H7 (cell line): ENCODE measurements at places on chromosomes 1 and 21. TPM values are rescaled to one million over a fixed set of nuclear protein-coding genes. Genes with fewer than 3 reads are reported as not detected.

GRCh38 chr1:183318433-183318832 lies 99.7 kb downstream of the NMNAT2 start:
- DNase-seq: peak; percentile 68

The SPATA21 gene
- total RNA-seq: 0.07 TPM in 1 of 2 replicates, not detected in the other

GRCh38 chr1:241816008-241816407 lies 32.0 kb upstream of the EXO1 start:
- DNase-seq: no peak

The CHD5 gene
- 0.78 and 0.83 TPM in 2 replicates for total RNA-seq

GRCh38 chr1:183590244-183591191 lies at the start of gene NCF2:
NCF2 (minus strand) TSS chr1:183590459; CDS start chr1:183590329, 130 bp downstream.
- no peak for DNase-seq

GRCh38 chr1:197618061-197618460 lies 157.2 kb downstream of the DENND1B start:
- no peak for DNase-seq

The SMYD3 gene
- 25.6 and 31.0 TPM in 2 replicates for total RNA-seq

DNA sequence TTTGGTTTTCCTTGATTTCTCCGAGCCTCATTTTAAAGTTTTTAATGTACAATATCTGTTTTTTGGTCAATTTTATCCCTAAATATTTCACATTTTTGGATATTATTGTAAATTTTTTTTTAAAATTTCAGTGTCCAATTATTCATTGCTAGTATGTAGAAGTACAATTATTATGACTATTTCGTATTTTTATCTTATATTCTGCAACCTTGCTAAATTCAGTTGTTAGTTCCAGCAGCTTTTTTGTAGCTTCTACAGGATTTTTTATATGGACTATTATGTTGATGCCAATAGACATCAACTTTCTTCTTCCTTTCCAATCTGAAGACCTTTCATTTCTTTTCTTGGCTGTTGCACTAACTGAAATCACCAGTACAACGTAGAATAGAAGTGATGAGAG lies 4.1 kb upstream of the PLA2G2F start:
- DNase-seq: no peak

GRCh38 chr1:184310157-184310819 lies 76.5 kb upstream of the C1orf21 start:
- no peak for DNase-seq

The CELA3A gene
- not detected in 2 replicates for total RNA-seq

DNA sequence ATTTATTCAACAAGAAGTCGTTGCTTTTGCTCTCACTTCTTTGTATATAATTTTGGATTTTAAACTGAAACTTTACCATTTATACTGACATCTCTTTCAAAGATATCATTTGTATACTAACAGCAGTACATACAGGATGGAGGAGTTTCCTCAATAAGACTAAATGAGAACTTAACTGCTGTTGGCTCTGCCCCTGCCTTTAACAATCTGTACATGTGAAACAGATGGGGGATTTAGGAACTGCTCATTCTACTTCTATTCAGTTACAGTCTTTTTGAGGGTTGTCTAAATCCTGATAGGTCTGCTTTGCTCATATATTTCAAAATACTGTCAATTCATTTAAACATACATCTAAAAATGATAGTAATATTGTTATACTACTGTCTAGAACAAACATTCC lies 663.2 kb downstream of the ADGRL2 start:
- DNase-seq: no peak

DNA sequence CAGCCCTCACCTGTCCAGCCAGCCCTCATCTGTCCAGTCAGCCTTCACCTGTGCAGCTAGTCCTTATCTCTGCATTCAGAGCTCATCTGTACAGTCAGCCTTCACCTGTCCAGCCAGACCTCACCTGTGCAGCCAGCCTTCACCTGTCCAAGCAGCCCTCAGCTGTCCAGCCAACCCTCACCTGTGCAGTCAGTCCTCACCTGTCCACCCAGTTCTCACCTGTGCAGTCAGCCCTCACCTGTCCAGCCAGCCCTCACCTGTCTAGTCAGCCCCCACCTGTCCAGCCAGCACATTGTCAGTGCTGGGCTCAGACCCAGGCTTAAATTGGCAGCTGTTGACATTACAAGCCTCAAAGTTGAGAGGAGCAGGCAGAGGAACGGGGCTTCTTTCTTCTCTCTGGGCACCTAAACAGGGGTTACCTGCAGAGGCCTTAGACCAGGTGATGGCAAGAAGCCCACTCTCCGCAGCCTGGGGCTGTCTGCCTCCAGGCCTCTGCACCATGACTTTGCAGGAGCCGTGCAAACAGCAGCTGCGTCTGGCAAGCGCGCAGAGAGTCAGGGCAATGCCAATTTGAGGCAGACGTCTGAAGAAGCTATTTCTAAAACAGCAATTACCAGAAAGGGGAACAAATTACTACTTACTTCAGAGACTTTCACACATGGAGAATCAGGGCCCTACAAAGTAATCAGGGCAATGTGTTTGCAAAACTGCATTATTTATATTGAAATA lies 506.1 kb downstream of the NPHP4 start:
- no peak for DNase-seq

- DNase-seq: no peak
Observed at GRCh38 chr1:227451954-227452353, 111.4 kb upstream of the ZNF678 start.

DNA sequence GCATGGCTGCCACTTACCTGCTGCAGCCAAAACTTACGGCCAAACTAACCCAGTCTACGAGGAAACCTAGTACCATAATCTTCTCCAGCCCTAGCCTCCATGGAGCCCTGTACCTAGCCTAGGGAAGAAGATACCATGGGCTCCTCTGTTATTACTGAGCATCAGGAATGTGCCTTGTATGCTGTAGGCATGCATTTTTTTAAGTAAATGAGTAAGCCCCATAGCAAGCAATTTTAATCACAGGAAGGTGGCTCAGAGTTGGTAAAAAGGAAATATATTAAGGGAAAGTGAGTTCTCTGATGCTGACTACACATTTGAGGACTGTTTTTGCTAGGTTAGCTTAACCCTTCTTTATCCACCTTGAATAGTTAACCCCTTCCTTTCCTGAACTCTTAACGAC lies 21.2 kb downstream of the NFASC start:
- DNase-seq: no peak

The CYP4A22 gene
- not detected in 2 replicates for total RNA-seq

The SFN gene
- 7.5 and 11.3 TPM in 2 replicates for total RNA-seq

GRCh38 chr21:31107871-31108270 lies 69.6 kb upstream of the KRTAP19-8 start:
- no peak for DNase-seq

GRCh38 chr1:187465441-187465840 lies 636.7 kb downstream of the PLA2G4A start:
- no peak for DNase-seq

The RIMKLA gene
- total RNA-seq: 1.1 and 2.7 TPM in 2 replicates

DNA sequence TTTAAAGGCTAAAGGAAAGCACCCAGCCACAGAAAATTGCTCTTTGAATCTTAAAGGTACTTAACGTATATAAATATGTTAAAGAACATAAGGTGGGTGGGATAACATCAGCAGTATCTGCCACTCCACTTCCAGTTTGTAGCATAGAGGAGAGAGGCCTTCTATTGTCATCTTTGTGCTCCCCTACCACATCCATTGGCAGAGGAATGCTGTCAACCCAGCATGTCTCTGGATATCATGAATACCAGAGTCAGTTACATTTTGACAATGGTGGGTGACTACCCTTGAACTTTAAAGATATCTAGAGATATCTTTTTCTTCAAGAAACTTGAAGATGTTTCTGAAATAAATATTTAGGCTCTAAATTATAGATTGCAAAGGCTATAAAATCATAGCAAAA lies 283.2 kb upstream of the LRRC7 start:
- no peak for DNase-seq

The SV2A gene
- 40.3 and 42.3 TPM in 2 replicates for total RNA-seq

DNA sequence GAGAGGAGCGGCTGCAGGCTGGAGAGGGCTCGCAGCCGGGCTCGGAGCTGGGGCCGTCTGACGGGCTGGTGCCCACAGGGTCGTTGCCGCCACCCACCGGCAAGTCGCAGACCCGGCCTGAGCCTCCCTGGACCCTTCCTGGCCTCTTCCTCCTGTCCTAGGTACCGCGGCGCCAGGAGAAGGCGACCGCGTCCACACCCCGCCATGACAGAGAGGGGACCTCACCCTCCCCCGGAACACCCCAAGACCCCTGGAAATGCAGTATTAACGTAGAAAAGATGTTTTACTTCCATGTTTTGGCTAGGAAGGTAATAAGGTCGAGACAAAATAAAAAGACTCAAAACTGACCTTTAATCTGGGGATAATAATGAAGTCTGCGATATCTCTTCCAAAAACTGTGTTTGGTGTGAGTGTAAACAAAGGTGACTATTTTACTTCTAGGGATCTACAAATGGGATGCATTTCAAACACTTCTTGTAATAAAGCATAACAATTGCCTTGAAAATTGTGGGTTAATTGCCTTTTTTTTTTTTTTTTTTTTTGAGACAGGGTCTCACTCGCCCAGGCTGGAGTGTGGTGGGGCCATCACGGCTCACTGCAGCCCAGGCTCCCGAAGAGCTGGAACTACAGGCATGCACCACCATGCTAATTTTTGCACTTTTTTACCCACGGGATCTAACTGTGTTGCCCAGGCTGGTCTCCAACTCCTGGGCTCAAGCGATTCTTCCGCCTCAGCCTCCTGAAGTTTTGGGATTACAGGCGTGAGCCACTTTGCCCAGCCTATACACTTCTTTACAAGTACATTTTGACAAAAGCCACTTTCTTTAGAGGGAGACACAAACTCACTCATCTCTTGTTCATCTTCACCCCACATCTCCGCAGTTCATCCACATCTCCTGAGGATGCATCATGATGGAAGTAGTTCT lies 838 bp upstream of the RSRP1 start:
- DNase-seq: no peak

DNA sequence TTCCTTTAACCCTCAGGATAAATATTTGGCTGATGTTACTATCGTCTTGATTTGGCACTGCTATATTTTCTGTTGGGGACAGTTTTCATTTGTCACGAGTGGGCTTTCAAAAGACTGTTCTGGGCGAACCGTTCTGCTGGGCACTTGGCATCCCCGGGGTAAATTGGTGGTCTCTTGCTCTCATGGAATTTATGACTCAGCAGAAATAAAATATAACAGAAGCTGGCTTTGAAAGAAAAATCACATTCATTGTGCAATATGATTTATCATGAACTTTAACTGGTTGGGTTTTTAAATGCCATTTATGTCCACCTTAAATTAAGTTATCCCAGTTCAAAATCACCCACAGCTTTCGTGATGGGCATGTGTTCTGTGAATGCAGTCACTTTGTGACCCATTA lies 147.3 kb downstream of the KAZN start:
- DNase-seq: no peak

GRCh38 chr1:28200234-28200873 lies 23.9 kb upstream of the PTAFR start:
- DNase-seq: no peak

DNA sequence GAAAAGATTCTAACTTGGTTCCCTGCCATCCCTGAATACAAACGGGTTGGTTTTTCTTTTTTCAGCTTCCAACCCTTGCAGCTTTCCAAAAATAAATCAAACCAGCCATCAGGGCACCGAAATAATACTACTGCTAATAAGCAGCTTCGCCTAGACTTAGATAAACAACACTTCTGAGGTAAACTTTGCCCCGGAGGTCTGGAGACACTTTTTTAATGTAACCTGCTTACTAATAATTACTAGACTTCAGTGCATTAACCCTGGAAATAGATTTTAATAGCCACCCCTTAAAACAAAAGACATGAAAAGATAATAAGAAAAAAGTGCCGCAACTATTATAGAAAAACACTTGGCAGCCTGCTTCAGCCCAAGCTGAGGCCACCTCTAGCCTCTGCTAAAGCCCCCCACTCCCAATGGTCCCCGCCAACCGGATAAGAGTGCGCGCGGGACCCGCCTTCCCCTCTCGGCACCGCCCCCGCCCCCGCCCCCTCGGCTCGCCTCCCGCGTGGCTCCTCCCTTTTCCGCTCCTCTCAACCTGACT lies 405 bp upstream of the GADD45A start:
- DNase-seq: no peak

DNA sequence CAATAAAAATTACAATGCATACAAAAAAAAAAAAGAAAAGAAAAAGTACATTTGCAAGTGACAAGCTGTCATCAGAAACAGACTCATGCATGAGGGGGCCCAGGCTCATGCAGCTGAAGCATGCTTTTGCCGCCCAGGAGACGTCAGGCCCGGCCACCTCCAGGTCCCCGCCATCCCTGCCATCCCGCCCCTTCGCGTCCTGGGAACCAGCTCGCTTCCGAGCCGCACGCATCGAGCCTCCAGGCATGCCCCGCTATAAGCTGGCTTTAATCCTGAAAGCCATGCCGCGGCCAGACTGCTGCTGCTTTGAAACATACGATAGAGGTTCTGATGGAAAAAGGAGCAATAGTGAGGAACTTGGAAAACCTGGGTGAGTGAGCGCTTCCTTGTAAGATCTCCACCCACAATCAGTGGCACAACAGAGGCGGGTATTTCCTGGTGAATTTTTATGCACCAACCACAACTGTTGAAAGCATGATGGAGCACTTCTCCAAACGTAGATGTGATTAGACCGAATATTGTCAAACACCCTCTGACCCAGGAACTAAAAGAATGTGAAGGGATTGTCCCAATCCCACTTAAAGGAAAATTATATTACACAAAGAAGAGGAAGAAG lies 113.7 kb downstream of the FAF1 start:
- no peak for DNase-seq

GRCh38 chr1:162210196-162210595 lies 140.7 kb downstream of the NOS1AP start:
- DNase-seq: no peak

DNA sequence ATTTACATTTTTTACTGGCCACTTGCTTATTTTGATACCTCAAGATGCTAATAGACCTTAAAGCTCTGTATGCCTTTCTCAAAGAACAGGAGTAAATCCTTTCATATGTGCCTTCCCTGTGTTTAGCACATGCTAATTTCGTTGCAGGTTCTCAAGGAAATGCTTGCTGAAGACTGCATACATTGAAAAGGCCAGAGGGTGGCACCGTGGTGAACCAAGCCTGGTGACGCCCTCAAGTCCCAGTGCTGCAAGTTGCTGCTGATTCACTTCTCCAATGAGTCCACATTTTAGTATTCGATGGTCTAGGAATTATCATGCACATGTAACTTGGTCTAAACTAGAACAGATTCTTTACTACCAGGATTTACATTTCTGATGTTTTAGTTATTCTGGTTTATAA lies 94.1 kb downstream of the CLDN17 start:
- peak; percentile 22 for DNase-seq

DNA sequence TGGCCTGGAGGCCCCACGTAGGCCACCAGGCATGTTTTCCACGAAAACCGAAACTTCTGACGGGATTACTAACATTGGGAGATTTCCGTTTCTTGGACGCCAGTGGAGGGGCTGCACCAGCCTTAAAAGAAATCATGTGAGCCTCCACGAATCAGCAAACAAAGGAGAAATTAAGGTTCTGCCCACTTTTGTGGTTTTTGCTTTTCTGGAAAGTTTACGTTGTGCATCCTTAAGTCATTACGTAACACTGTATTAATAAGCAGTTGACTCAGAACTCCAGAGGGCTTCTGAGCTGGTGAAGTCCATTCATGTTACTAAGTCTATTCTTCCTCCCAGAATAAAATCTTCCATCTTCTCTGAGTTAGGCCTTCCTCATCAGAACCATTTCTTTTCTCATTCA lies 168.5 kb downstream of the PSMG1 start:
- no peak for DNase-seq

- DNase-seq: no peak
Observed at GRCh38 chr1:105027838-105028471, 1278.3 kb downstream of the AMY1C start.

The GJA4 gene
- 0.85 and 3.2 TPM in 2 replicates for total RNA-seq

The CTTNBP2NL gene
- 9.7 and 15.3 TPM in 2 replicates for total RNA-seq

- DNase-seq: no peak
Observed at GRCh38 chr1:77659879-77660593, 22.4 kb downstream of the ZZZ3 start.
